ENCODE measurements at places on chromosomes 16 and 17. TPM values are rescaled to one million over a fixed set of nuclear protein-coding genes. Genes with fewer than 3 reads are reported as not detected.

- DNase-seq, result no peak
Observed at GRCh38 chr16:71345031-71345430, 13.5 kb upstream of the CALB2 start.

- DNase-seq, result no peak
Observed at GRCh38 chr17:50946891-50947781, 81.0 kb upstream of the TOB1 start.

DNA sequence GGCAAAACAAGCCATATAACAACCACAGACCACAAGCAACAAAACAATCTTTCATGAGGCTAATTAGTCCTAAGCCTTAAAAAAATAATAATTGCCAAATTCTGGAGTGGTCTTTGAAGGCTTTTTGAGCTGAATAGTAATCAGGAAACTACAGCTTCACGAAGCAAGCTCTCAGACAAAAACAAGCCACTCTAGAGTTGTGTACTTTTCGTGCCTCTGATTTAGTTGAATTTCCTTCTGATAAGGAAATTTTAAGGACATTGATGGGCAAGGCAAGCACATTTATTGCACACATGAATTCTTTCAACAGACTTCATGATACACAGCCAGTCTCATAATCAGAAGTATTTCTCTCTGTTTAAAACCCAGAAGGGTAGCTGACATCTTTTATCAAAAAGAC is 130.8 kb upstream of the IRX3 start:
- DNase-seq, result no peak

DNA sequence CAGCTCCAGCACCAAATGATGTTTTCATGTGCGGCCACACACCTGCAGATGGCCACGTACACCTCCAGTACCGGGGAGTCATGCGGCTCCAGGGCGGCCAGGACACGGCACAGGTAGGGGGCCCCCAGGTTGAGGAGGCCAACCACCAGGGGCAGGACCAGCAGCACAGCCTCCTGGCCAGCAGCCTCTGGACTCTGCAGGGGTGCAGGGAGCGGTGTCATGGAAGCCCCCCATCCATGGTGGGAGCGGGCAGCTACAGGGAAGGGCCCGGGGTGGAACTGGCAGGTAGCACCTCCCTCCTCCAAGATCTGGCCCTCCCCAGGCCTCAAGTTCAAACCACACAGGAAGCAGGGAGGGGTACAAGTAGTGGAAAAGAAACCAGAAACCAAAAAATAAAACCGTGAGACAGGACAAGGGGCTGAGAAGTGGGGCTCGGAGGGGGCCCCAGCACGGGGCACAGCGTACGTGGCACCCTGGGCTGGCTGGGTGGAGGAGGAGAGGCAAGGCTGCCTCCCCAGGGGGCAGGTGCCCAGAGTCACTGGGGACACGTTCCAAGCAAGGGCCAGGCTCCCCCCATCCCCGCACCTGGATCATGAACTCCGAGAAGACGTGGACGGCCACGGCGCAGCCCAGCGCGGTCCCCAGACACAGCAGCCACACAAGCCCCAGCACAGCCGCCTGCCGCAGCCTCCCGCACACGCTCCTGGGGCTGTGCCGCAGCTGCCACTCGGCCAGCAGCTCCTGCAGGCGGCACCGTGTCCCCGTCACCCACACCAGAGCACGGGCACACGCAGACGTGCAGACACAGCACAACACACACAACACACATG is 7.4 kb downstream of the TMC6 start:
- no peak for DNase-seq

- DNase-seq, result no peak
Observed at GRCh38 chr17:69018687-69019086, 42.0 kb downstream of the ABCA9 start.

DNA sequence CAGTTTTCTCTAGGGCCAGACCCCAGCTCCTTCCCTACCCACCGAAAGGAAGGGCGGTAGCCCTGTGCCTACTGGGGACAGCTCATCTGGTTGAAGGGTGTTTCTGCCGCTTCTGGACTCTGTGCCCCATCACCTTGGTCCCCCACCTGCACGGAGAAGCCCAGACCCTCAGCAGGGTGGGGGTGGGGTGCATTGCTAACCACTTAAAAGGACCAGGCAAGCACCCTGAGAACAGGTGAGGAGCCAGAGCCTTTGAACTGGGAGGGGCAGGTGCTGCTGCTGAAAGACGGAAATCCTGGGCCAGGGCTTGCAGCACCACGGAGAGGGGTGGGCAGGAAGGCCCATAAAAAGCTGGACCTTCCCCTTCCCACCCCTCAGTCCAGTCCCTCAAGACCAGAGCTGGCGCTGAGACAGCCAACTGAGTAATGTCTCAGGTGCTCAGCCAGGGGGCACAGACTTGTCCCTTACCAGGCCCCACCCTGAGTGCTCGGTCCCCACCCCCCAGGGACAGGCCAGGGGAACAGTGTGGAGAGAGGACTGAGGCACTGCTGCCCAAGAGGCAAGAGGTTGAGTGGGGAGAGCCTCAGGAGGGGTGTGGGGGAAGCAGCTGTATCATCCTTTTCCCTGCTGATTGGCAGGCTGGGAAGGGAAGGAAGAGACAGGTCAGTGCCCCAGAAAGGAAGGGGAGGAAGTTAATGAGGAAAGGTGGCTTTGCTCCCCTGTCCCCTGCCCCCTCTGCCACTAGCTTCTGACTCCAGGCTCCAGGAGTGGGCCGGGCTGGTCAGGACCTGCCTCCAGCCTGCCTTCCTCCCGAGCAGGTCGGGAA is 10.9 kb upstream of the SP2 start:
- no peak for DNase-seq

Gene NPIPA3
- 0.43 TPM for total RNA-seq

- no peak for DNase-seq
Observed at GRCh38 chr17:2438823-2439222, 38.0 kb upstream of the MNT start.

Gene C16orf92
- total RNA-seq, result not detected

DNA sequence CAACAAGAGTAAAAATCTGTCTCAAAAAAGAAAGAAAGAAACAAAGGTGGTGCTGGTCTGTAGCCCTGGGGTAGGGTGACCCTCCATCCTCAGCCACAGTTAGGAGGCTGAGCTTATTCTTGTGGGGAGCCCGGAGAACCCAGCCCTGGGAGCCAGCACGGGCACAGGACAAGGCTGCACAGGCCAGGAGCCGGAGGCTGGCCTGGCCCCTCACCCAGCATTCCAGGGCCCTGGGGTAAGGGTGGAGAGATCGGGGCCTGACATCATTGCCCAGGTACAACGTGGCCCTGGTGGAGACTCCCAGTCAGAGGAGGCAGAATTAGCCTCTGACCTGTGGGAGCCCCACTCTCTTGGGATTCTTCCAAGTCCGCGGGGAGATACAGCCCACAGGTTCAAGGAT is 10.3 kb upstream of the KRT17 start:
- no peak for DNase-seq
